Esophagus squamous epithelium (tissue), 5 donors: ENCODE measurements at places on chromosomes 1 and 21.

GRCh38 chr1:30024411-30025195 is 698.8 kb downstream of the MATN1 start:
- no peak for DNase-seq

DNA sequence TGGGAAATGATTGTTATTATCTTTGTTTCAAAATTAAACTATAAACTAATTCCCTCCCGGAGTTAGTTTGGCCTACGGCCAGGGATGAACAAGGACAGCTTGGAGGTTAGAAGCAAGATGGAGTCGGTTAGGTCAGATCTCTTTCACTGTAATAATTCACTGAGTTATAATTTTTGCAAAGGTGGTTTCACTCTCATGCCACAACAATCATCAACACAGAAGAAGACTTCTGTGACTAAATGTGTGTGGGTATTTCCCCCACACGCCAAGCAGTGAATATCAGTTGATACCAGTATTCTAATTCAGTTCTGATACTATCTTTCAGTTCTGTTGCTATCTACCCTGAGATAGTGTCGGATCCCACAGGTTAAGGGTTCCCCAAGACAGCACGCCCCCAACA is 215.1 kb downstream of the S1PR1 start:
- DNase-seq, result no peak

DNA sequence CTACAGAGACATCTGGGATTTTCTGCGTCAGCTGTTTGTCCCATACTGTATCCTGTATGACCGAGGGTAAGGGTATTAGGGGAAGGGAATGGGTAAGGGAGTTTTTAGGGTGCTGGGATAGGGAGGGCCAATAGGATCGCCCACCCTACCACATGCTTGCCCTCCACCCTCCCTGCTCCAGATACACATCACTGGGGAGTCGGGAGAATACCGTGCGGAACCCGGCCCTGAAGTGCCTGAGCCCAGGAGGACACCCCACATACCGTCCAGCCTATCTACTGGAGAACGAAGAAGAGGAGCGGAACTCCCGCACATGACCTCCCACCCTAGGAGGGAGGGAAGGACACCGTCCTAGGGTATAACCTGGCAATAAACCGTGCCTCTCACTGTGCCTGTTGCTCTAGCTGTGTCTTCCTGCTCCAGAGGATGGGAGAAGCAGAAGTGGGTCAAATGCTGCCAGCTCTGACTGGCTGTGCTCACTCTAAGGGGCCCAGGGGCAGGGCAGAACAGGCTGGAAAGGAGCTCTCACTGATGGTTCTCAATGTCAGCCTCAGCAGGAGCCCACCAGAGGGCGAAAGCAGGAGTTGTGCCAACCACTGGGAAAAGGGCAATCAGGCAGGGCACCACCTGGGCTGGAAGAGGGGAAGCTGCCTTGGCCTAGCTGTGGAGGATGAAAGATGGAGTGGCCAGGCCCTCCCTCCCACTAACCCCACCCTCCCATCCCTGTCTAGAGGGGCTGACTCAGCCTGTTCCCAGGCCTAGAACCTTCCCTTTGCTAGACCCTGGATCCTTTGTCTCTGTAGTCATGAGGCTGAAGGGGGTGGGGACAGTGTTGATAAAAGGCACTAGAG is 440 bp upstream of the LENEP start:
- no peak for DNase-seq

GRCh38 chr1:247639381-247639981 is 34.1 kb downstream of the OR2G3 start:
- DNase-seq, result no peak

GRCh38 chr1:113782406-113782805 is 23.1 kb upstream of the PHTF1 start:
- DNase-seq, result no peak

GRCh38 chr1:201139756-201140155 is 12.8 kb upstream of the ASCL5 start:
- DNase-seq, result no peak

DNA sequence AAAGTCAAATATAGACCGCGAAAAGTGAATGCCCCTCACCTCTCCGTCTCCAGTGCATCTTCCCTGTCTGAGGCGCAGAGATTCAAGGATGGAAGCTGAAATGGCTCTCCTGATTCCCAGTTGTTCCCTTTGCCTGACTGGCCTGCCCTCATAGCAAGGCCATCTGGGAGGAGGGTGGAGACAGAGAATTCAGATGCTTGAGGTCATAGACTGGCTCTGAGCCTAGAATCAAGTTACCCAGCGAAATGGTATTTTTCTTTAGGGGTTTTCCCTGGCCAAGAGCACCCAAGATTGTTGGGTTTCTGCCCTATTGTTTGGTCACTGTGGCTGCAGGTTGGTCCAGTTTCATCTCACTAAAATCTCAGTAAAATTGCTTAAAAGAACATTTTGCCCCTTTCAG is 7.2 kb downstream of the METTL13 start:
- DNase-seq, result no peak

DNA sequence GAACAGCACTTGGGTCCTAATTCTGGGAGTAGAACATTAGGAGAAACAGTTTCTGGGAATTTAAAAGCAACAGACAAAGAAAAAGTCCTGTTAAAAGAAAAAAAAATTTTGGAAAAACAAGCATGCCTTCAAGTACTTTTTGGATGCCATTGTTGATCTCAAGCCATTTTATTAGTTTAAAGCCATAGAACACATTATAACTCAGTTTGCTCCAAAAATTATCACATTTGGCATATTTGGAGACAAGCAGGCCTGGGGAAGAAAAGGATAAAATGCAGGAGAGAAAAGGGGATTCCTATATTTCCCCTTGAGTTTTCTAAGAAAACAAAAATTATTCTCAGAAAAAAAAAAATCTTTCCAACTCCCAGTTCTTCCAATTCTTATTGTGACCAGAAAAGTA is 146.8 kb downstream of the TENT5C start:
- no peak for DNase-seq

DNA sequence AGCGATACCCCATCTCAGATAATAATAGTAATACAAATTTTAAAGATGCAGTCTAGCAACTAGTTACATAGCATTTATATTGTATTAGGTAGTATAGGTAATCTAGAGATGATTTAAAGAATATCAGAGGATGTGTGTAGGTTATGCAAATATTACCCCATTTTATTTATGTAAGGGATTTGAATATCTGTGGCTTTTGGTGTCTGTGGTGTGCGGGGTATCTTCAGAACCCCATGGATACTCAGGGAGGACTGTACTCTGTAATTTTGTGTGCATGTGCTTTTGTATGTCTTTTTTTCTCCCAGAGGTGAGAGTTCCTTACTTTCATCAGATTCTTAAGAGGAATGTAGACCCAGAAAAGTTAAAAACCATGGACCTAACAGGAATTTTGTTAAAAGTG is 12.8 kb downstream of the RNF2 start:
- DNase-seq, result no peak

GRCh38 chr21:26130249-26130881 is 40.2 kb downstream of the APP start:
- DNase-seq, result no peak

DNA sequence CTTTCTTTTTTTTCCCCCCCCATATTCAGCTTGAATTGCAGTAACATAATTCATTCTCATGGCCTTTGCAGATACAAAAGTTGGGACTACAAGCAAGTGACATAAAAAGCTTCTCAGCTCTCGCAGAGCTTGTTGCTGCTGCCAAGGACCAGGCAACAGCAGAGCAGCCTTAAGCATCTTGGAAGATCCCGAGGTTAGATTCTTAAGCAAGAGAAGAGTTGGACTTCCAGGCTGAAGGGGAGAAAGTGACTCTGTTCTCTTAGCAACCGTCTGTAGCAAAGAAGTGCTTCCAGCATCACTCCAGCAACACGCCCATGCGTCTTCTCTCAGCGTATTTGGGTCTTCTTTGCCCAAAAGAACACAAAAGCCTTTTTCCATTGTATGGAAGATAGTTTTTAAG is 20.7 kb downstream of the AGT start:
- no peak for DNase-seq

DNA sequence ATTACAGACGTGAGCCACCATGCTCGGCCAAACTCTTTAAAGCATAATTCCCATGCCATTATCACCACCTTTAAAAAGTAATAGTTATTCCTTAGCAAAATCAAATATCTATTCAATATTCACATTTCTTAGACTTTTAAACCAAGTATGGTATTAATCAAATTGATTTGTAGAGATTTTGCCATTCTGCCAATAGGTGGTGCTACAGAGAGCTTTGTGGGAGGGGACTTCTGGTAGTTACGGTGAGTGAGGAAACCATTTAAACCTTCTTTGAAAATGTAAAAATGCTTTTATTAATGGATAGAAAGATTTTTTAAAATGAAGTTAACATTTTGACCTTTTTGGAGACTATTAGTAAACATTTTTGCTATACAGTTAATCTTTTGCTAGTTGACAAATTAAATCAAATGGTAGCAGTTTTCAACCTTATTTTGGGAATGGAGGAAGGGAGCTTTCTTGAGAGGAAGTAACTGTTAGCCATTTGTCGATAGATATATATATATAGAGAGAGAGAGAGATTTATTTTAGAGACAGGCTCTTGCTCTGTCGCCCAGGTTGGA is 19.3 kb downstream of the IARS2 start:
- DNase-seq, result no peak

DNA sequence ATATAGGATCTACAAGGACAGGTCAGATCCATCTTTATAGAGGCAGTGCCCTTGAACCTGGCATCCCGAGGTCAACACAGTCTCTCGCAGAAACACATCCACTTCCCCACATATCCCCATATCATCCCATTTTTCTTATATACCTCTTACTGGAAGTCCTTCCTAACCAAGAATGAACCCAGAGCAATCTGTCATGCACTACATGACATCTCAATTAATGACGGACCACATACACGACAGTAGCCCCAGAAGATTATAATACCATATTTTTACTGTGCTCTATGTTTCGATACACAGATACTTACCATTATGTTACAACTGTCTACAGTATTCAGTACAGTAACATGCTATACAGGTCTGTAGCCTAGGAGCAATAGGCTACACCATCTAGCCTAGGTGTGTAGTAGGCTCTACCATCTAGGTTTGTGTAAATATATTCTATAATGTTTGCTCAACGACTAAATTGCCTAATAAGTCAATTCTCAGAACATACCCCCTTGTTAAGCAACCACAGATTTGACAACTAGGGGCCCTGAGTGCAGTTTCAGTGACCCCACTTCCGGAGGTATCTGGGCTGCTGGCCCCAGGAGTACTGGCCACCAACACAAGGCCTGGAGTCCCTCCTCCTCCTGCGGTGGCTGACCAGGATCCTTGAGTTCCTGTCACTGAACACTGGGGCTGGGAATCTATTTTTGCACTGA is 28.1 kb downstream of the PTPN14 start:
- no peak for DNase-seq

DNA sequence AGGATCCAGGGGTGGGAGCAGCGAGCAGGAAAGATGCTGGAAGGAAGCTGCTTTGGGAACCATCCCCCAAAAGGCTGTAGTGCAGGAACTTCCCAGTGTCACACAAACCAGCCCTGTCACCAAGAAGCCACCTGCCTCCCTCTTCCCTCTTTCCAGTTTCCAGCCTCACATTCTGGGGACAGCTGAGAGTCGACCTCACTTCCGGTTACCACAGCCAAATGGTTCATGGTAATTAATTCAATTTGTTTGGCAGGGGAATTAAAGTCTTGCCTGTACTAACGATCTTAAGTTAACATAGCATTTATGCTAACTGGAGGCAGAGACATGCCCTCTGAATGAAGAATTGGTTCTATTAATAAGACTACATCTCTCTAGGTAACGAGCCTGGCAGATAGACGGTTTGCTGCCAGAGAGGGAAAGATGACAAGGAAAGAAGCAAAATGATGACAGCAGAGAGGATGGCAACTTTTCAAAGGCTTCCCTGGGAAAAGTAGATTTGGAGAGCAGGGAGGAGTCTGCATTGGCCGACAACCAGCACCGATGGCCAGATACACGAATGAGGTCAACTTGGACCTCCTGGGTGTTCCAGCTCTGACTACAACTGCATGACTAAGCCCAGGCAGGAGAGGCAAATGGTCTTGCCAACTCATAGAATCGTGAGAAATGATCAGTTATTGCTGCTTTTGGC is 64.1 kb downstream of the TMCO4 start:
- DNase-seq, result no peak

- DNase-seq, result no peak
Observed at GRCh38 chr21:37372951-37373350, 6.4 kb downstream of the DYRK1A start.

DNA sequence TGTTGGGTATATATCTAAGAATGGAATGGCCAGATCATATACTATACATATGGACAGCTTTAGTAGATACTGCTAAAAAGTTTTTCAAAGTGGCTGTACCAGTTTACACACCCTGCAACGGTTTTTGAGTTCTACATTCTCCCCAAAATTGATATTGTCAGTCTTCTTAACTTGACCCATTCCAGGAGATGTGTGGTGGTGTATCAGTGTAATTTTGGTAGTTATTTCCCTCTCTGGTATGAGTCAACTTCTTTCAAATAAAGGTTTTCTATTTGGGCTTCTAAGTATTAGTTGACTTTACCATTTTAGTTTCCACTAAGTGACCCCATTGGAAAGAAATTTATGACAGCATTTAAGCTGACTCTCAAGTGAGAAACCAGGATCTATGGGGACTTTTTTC is 29.2 kb downstream of the INKA2 start:
- DNase-seq, result no peak

DNA sequence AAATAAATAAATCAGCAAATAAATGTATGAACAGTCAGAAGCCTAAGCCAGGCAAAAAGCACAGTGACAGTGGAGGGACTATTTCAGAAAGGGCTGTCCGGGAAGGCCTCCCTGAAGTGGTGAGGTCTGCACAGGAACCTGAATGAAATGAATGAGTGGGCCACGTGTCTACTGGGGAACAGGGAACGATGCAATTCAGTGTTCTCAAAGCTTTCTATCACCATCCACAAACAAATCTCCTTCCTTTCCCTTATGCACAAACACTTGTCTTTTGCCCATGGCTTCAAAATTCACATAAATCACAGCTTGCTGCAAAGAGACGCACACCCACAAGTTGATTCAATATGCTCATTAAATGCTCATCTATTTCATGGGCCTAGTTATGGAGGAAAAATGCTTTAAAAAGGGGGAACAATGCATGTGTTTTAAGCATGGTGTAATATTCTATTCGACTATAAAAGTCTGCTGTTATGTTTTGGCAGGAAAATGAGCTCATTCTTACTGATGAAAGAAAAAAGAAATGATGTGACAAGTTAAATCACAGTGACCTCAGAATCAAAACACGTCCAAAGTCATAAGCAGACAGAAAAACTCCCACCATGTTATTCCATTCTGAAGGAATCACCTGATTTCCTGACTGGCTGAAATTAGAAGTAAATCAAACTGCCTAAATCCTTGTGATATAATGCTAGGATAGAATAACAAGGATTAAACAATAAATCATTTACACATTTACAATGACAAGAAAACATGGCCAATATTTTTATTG is 21.6 kb downstream of the URB1 start:
- no peak for DNase-seq

GRCh38 chr1:94843430-94843829 is 23.3 kb downstream of the SLC44A3 start:
- no peak for DNase-seq

DNA sequence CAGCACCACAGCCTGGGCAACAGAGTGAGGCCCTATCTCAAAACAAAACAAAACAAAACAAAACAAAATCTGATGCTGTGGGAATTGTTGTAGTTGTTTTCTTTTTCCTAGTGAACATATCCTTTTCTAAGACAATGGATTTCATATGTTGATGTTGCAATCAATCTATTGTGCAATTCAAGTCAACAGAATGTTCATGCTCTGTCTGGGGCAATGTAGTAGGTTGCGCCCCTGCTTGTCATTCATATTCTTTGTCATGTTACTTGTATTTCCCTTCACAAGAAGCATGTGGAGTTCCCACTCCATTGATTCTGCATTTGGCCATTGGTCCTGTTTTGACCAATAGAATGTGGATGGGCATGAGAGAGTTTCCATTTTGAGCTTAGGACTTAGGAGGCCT is 223.9 kb downstream of the DUSP10 start:
- DNase-seq, result no peak

GRCh38 chr1:232608427-232608826 is 21.5 kb downstream of the SIPA1L2 start:
- DNase-seq, result no peak
